Activated CD8-positive, alpha-beta memory T cell treated with anti-CD3 and anti-CD28 coated beads, Interleukin-2, amount 10 ng/mL, durations not matched to agents 7 days and 5 days (primary cell): ENCODE measurements at places on chromosomes 2 and 18. TPM values are rescaled to one million over a fixed set of nuclear protein-coding genes. Genes with fewer than 3 reads are reported as not detected.

Gene PPP1R1C
- total RNA-seq, result not detected

Gene CDH2
- 0.14 TPM for total RNA-seq

Gene TUBB8B
- total RNA-seq, result not detected

Gene EIF5B
- total RNA-seq, result 62.1 TPM

Gene MALL
- total RNA-seq, result not detected

Gene SLC30A3
- 0.38 TPM for total RNA-seq

Gene PKDCC
- total RNA-seq, result not detected

Gene DSEL
- total RNA-seq, result 0.06 TPM

Gene CPS1
- total RNA-seq, result 1.3 TPM

Gene COL4A3
- not detected for total RNA-seq

Gene C2orf72
- total RNA-seq, result not detected

Gene ADAM23
- 0.32 TPM for total RNA-seq

Gene AGPS
- 60.9 TPM for total RNA-seq

Gene HOXD13
- total RNA-seq, result not detected

Gene MAP3K20
- 16.1 TPM for total RNA-seq

Gene C2orf81
- 1.8 TPM for total RNA-seq

Gene HADHA
- total RNA-seq, result 145 TPM

Gene PREB
- total RNA-seq, result 69.4 TPM

Gene MOGAT1
- not detected for total RNA-seq

Gene SNED1
- total RNA-seq, result 3.6 TPM

Gene SCYGR4
- total RNA-seq, result not detected

Gene GAD1
- total RNA-seq, result 0.68 TPM

Gene GALNT13
- total RNA-seq, result not detected
